ENCODE measurements at places on chromosomes 13 and 19. TPM values are rescaled to one million over a fixed set of nuclear protein-coding genes. Genes with fewer than 3 reads are reported as not detected.

DNA sequence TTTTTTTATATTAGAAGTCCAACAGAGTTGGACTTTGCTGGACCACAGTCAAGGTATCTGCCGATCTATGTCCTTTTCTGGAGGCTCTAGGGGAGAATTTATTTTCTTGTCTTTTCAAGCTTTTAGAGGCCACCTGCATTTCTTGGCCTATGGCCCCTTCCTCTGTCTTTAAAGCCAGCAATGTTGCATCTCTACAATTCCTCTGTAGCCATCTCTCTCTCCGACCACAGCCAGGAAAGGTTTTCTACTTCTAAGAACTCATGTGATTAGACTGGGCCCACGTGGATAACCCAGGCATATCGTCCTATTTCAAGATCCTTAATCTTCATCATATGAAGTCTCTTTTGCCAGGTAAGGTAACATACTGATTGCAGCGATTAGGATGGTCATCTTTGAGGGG is 43.5 kb upstream of the RGCC start:
- H3K27me3 ChIP-seq, result no peaks in the 10 kb centered on the region
- H3K36me3 ChIP-seq, result no peaks in the 10 kb centered on the region

DNA sequence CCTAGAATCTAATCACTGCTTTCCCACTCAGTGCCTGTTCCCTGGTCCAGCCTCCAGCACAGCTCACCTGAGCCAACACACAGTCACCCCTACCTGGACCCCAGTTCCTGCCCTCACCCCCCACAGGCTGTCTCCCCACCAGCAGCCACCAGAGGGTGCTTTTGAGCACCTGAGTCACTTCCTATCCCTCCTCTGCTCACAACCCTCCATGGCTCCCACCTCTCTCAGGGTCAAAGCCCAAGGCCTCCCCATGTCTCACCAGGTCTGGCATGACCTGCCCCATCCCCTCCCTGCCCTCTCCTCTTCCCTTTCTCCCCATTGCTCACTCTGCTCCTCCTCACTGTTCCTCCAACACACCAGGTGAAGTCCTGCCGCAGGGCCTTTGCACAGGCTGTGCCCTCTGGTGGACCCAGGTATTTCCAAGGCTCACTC is 7.1 kb upstream of the DPP9 start:
- peak; percentile 52 for DNase-seq
- no peaks in the 10 kb centered on the region for H3K36me3 ChIP-seq
- no peaks in the 10 kb centered on the region for H3K4me1 ChIP-seq
- no peaks in the 10 kb centered on the region for H3K27me3 ChIP-seq

- H3K4me3 ChIP-seq, result no peak overlapping the region
- DNase-seq, result peak; percentile 66
- H3K27me3 ChIP-seq, result no peaks in the 10 kb centered on the region
Observed at GRCh38 chr13:112892426-112893206, 76.4 kb upstream of the MCF2L start.

- H3K27ac ChIP-seq, result peak overlapping the region; percentile 73
- DNase-seq, result no peak
- H3K36me3 ChIP-seq, result peaks cover 4% of the 10 kb centered on the region
- no peak overlapping the region for H3K4me3 ChIP-seq
- no peaks in the 10 kb centered on the region for H3K27me3 ChIP-seq
- H3K4me1 ChIP-seq, result peaks cover 15% of the 10 kb centered on the region
Observed at GRCh38 chr19:51131780-51132680, 7.3 kb downstream of the SIGLEC9 start.

GRCh38 chr13:95636853-95637252 is 7.7 kb downstream of the DZIP1 start:
- no peak overlapping the region for H3K27ac ChIP-seq
- no peak for DNase-seq
- H3K27me3 ChIP-seq, result no peaks in the 10 kb centered on the region
- no peaks in the 10 kb centered on the region for H3K36me3 ChIP-seq
- no peaks in the 10 kb centered on the region for H3K4me1 ChIP-seq
- no peak overlapping the region for H3K4me3 ChIP-seq

DNA sequence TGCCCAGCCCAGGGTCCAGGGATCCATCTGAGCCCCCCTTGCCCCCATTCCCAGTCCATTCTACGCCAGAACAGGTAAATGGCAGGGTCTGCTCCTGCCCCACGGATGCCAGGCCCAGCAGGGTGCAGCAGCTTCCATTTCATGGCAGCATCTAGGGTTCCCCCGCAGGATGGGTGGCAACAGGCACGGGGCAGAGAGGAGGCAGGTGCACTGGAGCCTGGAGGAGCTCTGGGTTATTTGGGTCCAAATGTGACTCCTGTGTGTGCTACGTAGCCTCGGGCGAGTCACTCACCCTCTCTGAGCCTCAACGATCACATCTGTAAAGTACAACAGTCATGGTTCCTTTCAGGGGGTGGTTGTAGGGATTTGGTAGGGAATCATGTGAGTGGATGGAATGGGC is 27.4 kb downstream of the IL12RB1 start:
- H3K27ac ChIP-seq, result no peak overlapping the region
- H3K4me1 ChIP-seq, result peaks cover 7% of the 10 kb centered on the region
- no peaks in the 10 kb centered on the region for H3K36me3 ChIP-seq
- H3K27me3 ChIP-seq, result no peaks in the 10 kb centered on the region
- no peak for DNase-seq
- H3K4me3 ChIP-seq, result no peak overlapping the region

The KLHL1 gene
- not detected for polyA plus RNA-seq

The LILRB1 gene
- polyA plus RNA-seq, result 4.6 TPM

Measured in liver (tissue), 10 donors.